ENCODE measurements at places on chromosomes 7 and 10.

GRCh38 chr7:112757337-112757736, 32.9 kb downstream of the TMEM168 start:
- DNase-seq, result no peak

GRCh38 chr10:75962395-75963061, 531.1 kb downstream of the LRMDA start:
- DNase-seq, result no peak

DNA sequence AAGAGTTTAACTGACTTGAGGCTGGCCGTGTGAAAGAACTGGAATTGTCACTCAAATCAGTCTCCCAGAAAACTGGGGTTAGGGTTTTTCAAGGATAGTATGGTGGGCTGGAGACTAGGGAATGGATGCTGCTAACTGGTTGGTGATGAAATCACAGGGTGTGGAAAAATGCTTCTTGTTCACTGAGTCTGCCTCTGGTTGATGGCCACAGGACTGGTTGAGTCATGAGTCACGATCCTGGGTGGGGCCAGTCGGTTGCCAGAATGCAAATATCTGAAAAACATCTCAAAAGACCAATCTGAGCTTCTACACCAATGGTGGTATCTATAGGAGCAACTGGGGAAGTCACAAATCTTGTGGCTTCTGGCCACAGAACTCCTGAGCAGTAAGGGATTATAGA, 16.3 kb upstream of the BAMBI start:
- DNase-seq, result no peak

DNA sequence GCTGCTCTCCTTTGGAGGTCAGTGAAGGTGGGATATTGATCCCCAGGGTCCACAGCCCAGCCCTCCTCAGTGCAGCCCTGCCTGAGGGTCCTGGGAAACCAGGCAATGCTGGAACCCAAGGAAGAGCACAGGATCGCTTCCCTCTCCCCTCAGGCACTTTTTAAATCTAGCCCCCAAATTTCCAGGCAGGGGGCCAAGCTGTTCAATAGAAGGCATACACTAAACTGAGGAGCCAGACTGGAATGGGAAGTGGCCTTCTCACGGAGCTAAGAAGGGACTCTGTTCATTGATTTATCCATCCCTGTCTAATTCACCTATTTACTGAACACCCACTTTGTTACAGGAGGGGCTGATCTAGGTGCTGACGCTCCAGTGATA, 60.3 kb downstream of the GLI3 start:
- DNase-seq, result no peak

GRCh38 chr7:50674299-50674698, 108.4 kb downstream of the GRB10 start:
- DNase-seq, result no peak

- no peak for DNase-seq
These were observed 380.7 kb upstream of the STEAP1 start for GRCh38 chr7:89773611-89774010.

GRCh38 chr10:18238870-18239485, 98.8 kb downstream of the CACNB2 start:
- no peak for DNase-seq

DNA sequence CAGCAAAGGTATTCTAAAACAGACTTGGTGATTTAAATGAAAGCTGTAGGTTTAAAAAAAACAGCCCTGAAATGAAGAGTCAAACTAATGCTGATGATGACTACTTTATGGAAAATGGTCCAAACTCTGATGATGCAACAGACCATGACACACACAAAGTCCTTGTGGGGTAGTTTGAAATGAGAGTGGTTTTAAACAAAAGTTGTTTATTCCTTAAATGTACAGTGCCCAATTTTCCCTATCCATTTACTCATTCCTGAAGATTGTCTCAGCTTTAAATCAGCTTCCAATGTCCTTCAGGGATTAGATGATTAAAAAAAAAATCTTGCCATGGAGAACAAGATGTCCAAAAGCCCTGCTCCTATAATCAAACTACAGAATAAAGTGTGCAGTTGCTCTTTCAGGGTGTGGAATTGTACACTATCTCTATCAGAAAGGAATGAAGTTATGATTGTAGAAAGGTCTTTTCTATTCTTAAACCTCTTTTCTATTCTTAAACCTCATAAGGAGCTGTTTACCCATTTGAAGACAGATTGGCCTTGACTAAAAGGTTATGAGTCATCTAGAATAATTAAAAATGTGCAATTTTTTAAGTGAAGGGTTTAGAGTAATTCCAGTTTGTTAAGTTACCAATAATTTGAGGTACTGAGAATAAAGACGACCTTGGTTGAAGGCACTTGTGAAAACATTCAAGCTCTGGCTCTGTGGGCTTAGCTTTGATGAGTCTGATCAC, 70.2 kb upstream of the ITGA8 start:
- DNase-seq, result no peak

- DNase-seq, result no peak
These were observed 23.9 kb downstream of the OPALIN start for GRCh38 chr10:96334616-96335526.

DNA sequence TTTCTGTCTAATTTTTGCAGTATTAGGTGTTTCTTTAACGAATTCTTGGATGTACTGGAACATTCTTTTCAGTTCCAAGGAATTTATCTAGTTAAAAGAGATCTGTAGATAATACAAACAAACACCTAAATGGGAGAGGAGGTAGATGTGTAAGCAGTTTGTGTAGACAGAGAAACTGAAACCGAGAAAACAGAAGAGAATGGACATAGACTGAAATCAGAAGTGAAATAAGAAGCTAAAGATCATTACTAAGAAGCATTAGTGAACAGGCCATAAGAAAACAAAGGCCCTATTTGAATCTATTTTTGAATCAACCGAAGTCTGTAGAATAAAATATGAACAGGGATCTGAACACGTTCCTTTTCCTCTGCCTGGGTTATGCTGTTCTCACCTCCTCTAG, 26.5 kb upstream of the TMEM229A start:
- DNase-seq, result no peak

DNA sequence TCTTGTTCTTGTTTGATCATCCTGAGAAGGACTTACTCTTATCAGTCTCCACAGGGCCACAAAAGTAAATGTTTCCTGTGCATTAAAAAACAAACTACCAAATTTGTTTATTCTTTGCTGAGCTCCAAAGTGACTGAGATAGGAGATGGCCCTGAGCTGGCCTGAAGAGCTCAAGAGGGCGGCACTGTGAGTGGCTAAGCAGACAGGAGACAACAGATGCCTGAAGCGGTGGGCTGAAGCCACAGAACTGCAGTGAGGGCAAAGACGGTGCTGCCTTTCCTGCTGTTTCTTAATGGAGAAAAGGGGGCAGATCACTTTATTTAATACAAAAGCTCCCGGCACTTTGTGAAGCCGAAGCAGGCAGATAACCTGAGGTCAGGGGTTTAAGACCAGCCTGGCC, 379.6 kb downstream of the ARL4A start:
- DNase-seq, result no peak

GRCh38 chr10:120327675-120328074, 129.4 kb upstream of the PLPP4 start:
- no peak for DNase-seq

DNA sequence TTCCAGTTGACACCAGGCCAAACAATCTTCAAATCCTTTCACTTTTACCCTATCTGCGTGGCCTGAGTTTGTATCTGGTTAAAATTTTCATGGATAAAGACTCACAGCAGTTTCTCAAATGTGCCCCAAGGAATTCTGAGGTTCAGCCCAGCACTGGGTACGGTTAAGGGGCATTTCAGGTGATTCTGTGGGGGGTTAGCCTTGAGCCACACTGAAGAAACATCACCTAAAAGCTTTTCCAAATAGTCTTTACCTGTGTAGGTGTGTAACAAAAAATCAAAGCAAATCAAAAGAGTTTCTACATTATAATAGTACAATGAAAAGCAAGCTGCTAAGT, 83.8 kb upstream of the DNAJC1 start:
- no peak for DNase-seq

DNA sequence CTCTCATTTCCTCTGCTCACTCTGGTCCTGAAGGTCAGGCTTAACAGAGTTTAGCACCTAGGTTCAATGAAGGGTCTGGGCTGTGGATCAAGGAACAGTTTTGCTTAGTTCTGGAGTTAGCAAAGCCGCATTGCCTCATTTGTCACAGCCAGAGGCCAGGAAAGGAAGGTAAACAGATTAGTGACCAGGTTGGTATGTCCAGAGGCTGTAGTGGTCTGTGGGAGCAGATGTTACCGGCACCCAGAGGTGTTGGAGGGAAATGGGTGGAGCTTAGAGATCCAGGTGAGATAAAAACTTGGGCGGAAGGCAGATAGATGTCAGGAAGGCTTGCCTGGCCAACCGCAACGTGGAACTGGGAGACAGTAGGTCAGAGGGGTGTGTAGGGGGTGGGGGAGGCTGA, 36.6 kb upstream of the ZMIZ2 start:
- no peak for DNase-seq

DNA sequence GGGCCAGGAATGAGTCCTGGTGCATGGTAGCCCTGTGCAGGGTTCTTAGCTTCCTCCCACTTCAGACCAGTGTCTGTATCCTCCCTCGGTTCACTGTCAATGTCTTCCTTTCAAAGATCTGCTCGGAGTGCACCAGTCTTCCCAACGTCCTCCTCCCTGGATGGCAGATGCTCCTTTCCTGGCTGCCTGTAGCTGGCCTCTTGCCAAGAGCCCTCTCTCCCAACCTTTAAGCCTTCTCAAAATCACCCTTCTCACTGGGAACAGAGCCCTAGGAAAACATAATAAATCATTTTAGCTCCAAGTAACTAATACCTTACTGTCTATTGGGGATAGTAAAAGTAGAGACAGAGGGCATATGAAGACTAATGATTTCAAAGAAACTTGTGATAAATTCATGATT, 490.6 kb downstream of the CCSER2 start:
- no peak for DNase-seq

DNA sequence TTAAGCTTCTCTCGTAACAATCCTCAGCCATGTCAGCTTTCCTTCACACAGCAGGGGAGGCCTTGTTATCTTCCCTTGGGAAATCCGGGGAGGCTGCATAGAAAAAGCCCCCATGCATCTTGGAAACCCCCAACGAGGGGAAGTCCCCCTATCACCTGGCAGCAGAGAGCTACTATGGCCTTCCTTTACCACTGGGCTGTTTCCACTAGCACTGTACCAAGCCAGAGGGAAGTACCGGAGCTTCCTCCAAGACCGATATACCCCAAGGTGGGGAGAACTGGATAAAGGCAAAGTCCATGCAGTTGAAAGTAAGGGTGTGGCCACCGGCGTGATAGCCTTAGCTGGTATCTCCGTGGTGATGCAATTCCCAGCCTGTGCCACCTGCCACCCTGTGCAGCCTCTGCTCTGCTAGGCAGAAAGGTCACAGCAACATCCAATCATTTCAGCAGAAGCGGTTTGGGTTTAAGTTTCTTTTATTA, 4.4 kb upstream of the CLIP2 start:
- DNase-seq, result no peak

GRCh38 chr7:10821156-10821555, 152.5 kb upstream of the PHF14 start:
- no peak for DNase-seq

DNA sequence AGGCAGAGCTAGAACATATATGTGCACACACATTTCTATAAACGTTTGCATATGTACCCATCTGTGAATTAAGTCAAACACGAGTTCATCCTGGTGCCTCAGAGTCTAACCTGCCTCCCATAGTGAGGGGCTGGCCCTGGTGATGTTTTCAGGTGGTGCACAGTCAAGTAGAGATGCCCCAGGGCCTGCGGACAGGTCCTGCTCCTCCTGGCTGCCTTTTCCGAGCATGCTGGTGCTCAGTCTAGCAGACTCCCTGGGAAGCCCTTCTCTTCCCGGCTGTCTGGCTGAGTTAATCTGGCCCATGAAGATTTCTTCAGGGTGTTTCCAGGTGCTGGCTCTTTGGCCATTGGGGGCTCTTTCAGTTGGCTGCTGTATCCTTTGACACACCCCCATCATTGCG, 14.3 kb downstream of the ADCY1 start:
- no peak for DNase-seq

- DNase-seq, result no peak
These were observed 16.0 kb upstream of the SLC29A3 start for GRCh38 chr10:71302874-71303568.

DNA sequence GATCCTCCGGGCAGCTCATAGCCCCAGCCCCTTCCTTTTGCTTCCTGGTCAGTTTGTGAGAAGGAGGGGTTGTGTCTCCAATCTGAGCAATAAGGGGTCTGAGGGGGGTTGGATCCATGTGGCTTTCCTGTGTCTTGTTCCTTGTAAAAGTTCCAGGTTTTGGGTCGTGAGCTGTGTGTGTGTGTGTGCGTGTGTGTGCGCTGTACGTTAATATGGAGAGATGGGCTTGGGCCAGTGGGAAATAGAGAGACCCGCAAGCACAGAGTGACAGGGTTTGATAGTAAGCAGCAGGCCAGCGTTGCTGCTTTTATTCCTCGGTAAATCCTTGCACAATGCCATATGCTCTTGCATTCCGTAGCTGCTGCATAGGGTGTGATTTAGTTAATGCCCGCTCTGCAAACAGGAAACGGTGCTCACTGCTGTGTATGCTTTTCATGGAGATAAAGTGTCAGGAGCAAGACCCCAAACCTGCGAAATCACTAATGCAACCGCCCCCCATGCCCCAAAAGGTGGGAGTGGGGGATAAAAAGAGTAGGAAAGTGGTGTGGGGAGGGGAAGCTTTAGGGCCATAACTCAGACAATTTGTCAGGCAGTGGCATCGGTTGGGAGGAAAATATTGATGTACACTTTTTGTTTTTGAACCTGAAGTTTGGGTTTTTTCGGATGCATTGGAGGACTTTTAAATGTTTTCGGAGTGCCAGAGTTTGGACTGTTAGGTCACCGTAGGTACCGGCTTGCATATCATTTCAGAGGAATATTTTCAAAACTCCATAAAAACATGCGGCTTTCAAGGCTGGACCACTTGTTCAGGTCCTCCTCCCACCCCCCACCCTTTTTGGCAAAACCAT, 108.7 kb downstream of the TCF7L2 start:
- no peak for DNase-seq

DNA sequence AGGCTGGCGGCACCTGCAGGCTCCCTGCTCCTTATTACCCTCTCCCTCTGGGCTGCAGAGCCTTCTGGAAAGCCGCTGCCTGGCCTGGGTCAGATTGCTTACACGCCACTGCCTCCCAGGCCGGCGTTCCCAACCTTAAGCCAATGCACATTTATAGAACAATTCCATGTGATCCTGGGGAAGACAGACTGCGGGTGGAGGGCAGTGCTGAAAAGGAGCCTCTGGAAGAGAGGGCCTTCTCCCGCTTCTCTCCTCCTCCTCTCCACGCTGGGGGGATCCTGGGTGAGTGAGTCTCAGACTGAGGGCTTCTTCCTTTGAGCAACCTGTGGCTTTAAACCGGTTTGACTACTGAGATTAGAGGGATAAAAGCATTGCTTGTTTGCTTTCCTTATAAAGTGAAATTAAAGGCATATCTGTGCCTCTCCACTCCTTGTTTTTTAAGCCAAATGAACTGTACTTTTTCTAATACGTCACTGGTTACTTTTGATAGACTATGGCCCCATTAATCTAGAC, 5.5 kb downstream of the TACC2 start:
- no peak for DNase-seq

DNA sequence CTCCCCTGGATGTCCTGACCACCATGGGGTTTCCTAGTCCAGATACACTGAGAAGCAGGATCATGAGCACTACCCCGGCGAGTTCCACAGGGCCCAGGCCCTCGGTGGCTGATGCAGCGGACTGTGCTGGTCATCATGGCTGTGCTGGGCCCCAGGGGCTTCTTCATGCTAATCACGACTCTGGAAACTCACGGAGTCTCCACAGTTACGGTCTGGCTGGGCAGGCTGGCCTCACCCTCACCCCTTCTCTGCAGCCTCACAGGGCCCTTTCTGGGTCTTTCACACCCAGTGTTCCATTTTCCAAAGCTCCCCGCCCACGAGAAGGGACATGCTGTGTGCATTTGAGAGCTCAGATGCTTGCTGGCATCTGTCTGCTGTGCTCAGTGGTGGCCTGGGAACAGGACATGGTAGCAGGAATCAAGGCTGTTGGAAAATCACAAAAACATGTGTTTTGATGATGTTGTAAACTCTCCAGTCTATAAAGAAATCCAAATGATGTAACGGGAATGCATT, 119.0 kb downstream of the PTPN20 start:
- no peak for DNase-seq

Data from activated CD4-positive, CD25-positive, alpha-beta regulatory T cell treated with anti-CD3 and anti-CD28 coated beads, Interleukin-2, amount 50 U/mL, for 72 hours (primary cell).